ENCODE measurements at places on chromosomes 6 and 20.
A peak's percentile ranks its signal among the peaks of the same experiment; 100 is the strongest.

- peak; percentile 91 for DNase-seq
These were observed 6.0 kb upstream of the MRAP2 start for GRCh38 chr6:84027340-84028181.

- peak; percentile 56 for DNase-seq
These were observed 64.3 kb upstream of the MLN start for GRCh38 chr6:33868141-33868540.

- DNase-seq: no peak
These were observed 261.4 kb downstream of the ZFAND3 start for GRCh38 chr6:38080889-38081288.

- DNase-seq: no peak
These were observed 6.4 kb upstream of the HLA-DOA start for GRCh38 chr6:33015798-33016197.

DNA sequence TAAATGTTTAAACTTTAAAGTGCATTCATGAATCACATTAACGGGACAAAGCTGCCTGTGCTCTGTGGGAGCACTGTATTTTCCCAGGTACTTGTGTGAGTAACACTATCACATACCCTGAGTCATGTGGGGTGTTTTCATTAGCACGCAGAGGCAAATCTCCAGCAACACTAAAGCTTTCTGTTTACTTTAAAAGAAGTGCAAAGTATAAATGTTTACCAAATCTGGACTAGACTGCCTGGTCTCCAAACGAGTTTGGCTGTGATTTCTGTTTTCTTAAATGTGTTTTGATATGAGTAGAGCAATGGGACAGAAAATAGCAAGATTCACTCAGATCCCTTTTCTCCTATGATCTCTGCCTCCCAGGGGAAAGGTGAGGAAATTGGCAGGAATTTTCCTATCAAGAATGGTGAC lies 28.8 kb upstream of the RIPPLY2 start:
- no peak for DNase-seq

- DNase-seq: peak; percentile 64
These were observed 1.7 kb downstream of the JAG1 start for GRCh38 chr20:10671919-10672623.

DNA sequence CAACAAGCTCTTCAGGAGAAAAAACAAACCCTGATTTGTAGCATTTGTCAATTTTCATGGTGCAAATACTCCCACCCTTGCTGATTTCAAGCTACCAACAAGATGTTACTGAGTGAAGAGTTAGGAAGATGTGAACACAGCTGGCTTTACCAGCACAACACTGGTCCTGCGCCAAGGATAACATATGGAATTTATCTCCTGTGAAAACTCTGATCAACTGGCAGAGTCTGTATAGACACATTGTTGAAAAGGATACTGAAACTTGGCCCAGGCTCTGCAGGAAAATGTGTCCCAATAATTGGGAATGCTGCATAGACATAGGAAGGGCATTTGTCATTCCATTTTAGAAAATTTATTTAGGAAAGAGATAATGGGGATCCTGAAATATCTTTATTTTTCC lies 29.0 kb downstream of the OTOR start:
- no peak for DNase-seq

DNA sequence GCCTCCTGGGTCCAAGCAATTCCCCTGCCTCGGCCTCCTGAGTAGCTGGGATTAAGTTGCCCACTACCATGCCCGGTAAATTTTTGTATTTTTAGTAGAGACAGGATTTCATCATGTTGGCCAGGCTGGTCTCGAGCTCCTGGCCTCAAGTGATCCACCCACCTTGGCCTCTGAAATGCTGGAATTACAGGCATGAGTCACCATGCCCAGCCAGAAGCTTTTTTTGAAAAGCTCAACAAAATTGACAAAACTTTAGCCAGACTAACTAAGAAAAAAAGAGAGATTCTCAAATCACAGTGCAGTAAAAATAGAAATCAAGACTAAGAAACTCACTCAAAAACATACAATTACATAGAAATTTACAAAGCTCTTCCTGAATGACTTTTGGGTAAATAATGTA lies 420.6 kb downstream of the COL12A1 start:
- no peak for DNase-seq

DNA sequence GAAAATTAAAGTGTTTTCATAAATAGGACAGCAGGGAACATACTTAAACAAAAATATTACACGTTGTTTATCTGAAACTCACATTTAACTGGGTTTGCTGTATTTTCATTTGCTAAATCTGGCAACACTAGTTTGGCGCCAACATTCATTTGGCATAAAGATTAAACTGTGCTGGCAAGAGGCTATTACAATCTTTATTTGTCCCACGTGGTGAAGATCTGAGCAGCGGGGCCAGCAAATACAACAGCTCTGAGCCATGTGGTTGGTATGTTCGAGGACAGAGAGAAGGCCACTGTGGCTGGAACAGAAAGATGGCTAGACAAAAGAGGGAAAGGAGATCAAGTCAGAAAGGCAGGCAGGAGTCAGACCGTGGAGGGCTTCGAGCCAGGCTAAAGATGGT lies 234.2 kb downstream of the ZNF217 start:
- DNase-seq: no peak

- no peak for DNase-seq
These were observed 30.7 kb downstream of the PARD6B start for GRCh38 chr20:50762045-50762422.

GRCh38 chr6:99091985-99092384 lies 144.2 kb upstream of the FBXL4 start:
- no peak for DNase-seq

- no peak for DNase-seq
These were observed 289.4 kb downstream of the RNF144B start for GRCh38 chr6:18676548-18676947.

DNA sequence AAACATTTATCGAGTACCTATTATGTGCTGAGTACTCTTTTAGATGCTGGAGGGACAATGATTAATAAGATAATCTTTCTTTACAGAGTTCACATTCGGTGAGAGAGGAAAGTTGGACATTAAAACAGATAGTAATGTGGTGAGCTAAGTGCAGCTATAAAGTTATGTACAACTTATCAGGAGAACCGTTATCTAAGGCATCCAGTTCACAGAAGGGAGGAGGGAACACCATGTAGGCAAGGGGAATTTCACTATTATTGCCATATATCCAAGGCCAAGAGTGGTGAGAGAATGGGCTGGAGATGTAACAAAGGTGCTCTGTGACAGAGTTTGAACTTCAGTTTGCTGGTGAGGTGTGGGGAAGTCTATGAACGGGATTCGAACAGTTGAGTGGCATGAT lies 105.8 kb downstream of the CARMIL1 start:
- DNase-seq: no peak

DNA sequence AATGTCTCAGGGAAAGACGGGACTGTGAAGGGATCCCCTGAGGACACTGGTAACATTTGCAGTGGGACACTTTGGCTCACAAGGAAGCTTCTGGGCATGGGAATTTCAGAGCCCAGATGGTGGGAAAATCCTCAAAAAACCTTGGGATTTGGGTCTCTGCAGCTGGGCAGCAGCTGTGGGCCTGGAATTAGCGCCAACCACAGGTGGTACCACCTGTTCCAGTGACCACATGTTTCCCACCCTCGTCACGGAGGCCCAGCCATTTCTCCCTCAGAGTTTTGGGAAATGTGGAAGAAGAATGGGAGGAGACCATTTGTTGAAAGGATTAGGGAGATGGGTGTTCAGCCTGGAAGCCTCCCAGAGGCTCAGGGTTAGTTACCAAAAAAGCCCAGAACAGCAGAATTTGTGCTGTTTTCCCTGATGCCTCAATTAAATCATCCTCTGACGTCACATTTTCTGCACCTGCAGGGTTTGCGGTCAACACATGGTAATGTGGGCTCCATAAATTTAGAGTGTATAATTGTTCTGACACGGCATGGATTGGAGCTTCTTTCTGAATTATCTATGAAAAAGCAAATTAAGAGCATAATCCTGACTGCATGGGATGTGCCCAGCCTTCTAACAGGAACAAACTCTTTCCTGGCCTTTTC lies 34.4 kb downstream of the EDN3 start:
- DNase-seq: no peak

GRCh38 chr6:46186583-46186982 lies 15.8 kb upstream of the ENPP5 start:
- DNase-seq: no peak

GRCh38 chr6:144999127-144999526 lies 714.0 kb downstream of the UTRN start:
- no peak for DNase-seq

DNA sequence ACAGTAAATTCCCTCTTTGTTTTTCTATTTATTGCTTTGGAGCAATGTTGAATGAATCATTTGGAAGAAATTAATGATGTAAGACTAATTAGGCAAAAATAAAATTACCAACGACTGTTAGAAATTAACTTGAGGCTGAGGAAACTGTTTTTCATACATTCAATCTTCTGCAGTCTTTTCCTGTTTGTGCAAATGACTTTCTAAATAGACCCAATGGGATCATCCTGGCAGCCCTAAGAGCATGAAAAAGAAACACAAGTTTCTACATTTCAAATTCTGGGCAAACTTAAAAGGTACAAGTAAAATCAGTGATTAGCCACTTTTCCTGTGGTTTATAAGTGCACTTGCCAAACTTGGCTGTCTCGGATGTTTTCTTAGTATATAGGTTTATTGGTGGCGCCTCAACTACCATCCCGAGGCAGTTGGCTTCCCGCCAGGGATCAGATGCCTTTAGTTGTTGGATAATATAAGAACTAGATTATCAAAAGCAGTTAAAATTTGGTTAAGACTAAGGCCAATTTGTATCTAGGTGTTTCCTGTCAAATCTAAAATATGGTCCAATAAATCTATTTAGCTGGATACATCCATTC lies 181.2 kb downstream of the ISM1 start:
- DNase-seq: no peak

GRCh38 chr20:37968841-37969401 lies 64.3 kb downstream of the TTI1 start:
- DNase-seq: peak; percentile 80

- DNase-seq: no peak
These were observed 140.3 kb downstream of the TBX18 start for GRCh38 chr6:84623956-84624680.

GRCh38 chr6:15403094-15403755 lies 157.4 kb downstream of the JARID2 start:
- no peak for DNase-seq

DNA sequence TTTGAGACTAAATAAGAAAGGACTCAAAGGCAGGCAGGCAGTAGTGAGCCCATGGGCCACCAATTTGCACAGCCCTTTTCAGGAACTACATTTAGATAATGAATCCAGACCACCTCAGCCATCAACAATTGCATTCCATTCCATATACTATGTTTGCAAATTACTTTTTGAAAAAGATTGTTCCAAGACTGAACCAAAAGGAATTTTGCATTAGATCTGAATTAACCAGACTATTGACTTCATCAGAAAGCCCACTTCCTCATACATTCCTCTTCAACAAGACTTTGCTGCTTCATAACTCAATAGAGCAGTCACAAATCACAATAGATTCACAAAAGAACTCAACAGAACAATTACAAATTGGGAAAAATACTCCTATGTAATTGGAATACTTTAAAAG lies 229.1 kb downstream of the SIM1 start:
- DNase-seq: no peak

- no peak for DNase-seq
These were observed 119.6 kb upstream of the EDN1 start for GRCh38 chr6:12170351-12171092.

- no peak for DNase-seq
These were observed 12.8 kb downstream of the ZDHHC14 start for GRCh38 chr6:157393669-157394327.

- DNase-seq: no peak
These were observed 3.3 kb upstream of the ACSS1 start for GRCh38 chr20:25061103-25061799.

DNA sequence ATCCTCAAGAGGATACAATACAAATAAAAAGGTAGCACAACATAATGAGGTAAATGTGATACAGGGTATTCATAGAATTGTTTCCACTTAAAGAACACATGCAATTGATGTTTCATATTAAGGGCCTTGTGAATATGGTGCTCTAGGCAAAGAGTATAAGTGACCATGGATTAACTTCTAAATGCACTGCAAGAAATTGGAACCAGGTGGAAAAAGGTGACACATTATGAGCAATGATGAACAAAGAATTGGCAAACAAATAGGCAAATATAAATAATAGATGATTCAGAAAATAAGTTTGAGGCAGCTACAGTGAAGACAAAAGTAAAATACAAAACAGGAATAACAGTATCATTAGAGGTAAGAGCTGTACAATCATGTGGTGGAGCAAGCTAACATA lies 192.0 kb downstream of the GRIK2 start:
- DNase-seq: no peak

DNA sequence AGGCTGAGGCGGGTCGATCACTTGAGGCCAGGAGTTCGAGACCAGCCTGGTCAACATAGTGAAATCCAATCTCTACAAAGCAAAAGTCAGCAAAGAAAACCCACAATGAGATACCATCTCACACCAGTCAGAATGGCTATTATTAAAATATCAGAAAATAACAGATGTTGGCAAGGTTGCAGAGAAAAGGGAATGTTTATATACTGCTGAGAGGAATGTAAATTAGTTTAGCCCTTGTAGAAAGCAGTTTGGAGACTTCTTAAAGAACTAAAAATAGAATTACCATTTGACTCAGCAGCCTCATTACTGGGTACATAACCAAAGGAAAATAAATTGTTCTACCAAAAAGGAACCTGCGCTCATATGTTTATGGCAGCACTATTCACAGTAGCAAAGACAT lies 16.7 kb upstream of the GCM1 start:
- DNase-seq: no peak

DNA sequence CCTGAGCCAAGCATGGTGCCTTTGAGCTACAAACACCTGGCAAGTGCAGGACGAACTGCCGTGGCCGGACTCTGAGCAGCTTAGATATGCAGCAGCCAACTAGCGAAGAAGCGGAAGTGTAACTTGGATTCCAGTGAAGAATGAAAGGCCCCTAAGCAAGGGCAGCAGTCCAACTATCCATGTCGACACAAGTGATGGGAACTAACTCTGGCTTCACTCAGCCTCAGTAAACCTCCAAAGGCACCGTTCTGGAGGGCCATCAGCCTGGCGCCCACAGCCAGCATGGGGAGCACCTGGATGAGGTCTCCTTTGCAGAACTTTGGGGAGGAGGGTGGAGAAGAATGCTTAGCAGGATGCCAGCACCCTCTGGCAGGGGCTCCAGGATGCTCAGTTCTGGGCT lies 78.4 kb upstream of the MLN start:
- no peak for DNase-seq

- no peak for DNase-seq
These were observed 111.8 kb downstream of the QKI start for GRCh38 chr6:163526346-163526745.

DNA sequence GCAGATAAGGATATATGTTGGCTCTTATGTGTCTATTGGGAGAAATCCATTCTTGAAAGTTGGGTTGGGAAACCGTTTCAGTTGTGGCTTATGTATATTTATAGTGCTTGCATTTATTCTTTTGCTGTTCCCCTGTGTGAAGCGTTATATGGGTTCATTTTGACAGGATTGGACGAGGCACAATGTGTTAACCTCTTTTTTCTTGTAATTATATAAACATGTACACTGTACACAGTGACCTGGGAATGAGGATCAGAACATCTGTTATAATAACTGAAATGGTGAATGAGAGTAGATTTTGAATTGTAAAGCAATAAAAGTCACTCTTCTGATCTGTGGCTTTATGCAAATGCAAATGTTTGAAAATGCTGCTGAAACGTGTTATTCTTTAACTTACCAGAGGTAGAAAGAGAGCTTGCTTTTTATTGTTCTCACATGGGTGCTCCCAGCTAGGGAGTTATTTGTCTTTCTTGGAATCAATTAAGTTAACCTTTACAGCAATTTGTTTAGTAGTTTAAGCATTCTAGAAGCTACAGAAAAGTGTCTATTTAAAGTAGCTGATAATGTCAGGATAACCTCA lies 213.7 kb downstream of the GRIK2 start:
- no peak for DNase-seq

Data from NCI-H1417 (cell line).